ENCODE measurements at places on chromosomes 2 and 18.

- no peak for DNase-seq
- no peaks in the 10 kb centered on the region for H3K36me3 ChIP-seq
- no peak overlapping the region for H3K4me3 ChIP-seq
- peak overlapping the region; percentile 87 for H3K27ac ChIP-seq
Observed at GRCh38 chr2:239225871-239226561, 174.8 kb downstream of the HDAC4 start.

GRCh38 chr2:86785456-86785855, 5.3 kb downstream of the CD8A start:
- no peak for DNase-seq
- no peak overlapping the region for H3K27ac ChIP-seq
- peaks cover 30% of the 10 kb centered on the region for H3K27me3 ChIP-seq
- H3K4me1 ChIP-seq = peaks cover 16% of the 10 kb centered on the region
- H3K36me3 ChIP-seq = no peaks in the 10 kb centered on the region
- H3K4me3 ChIP-seq = no peak overlapping the region

GRCh38 chr2:110099471-110100225, 16.0 kb downstream of the MALL start:
- peaks cover 16% of the 10 kb centered on the region for H3K4me1 ChIP-seq
- H3K4me3 ChIP-seq = no peak overlapping the region
- H3K27ac ChIP-seq = peak overlapping the region; percentile 86
- no peaks in the 10 kb centered on the region for H3K27me3 ChIP-seq
- no peaks in the 10 kb centered on the region for H3K36me3 ChIP-seq
- DNase-seq = no peak

DNA sequence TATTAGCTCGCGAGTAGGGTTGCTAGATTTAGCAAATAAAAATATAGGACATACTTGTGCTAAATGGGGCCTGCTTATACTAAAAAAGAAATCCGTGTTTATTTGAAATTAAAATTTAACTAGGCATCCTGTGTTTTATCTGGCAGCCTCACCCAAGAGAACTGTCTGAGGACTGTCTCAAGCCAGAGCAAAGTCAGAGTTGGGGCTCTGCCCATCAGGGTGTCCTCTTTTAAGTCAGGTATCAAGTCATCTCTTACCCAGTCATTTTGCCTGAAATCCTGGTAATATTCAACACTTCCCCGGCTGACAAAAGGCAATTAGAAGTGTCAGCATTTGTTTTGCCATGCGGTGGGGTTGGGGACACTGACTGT, 48.3 kb upstream of the ST3GAL5 start:
- no peaks in the 10 kb centered on the region for H3K4me1 ChIP-seq
- DNase-seq = no peak
- H3K27ac ChIP-seq = no peak overlapping the region
- no peaks in the 10 kb centered on the region for H3K27me3 ChIP-seq
- no peak overlapping the region for H3K4me3 ChIP-seq
- H3K36me3 ChIP-seq = no peaks in the 10 kb centered on the region

- no peak overlapping the region for H3K27ac ChIP-seq
- H3K4me1 ChIP-seq = no peaks in the 10 kb centered on the region
- H3K36me3 ChIP-seq = no peaks in the 10 kb centered on the region
- DNase-seq = no peak
- no peaks in the 10 kb centered on the region for H3K27me3 ChIP-seq
- no peak overlapping the region for H3K4me3 ChIP-seq
Observed at GRCh38 chr2:145399131-145399530, 879.2 kb upstream of the ZEB2 start.

DNA sequence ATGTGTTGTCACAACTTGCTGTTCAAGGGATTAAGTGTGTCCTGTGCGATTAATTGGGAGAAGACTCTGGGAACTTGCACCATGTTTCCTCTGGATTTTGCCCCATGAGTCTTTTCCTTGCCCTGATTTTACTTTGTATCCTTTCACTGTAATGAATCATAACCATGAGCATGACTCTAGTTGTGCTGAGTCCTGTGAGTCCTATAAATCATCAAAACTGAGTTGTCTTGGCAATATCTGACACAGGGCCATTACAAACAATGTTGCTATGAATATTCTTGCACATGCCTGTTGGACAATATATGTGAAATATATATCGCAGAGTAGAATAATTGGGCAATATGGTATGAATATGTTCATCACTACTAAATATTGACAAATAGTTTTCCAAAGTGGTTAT, 56.5 kb upstream of the COL5A2 start:
- no peak overlapping the region for H3K27ac ChIP-seq
- no peak for DNase-seq
- H3K4me3 ChIP-seq = no peak overlapping the region
- no peaks in the 10 kb centered on the region for H3K4me1 ChIP-seq
- no peaks in the 10 kb centered on the region for H3K27me3 ChIP-seq

DNA sequence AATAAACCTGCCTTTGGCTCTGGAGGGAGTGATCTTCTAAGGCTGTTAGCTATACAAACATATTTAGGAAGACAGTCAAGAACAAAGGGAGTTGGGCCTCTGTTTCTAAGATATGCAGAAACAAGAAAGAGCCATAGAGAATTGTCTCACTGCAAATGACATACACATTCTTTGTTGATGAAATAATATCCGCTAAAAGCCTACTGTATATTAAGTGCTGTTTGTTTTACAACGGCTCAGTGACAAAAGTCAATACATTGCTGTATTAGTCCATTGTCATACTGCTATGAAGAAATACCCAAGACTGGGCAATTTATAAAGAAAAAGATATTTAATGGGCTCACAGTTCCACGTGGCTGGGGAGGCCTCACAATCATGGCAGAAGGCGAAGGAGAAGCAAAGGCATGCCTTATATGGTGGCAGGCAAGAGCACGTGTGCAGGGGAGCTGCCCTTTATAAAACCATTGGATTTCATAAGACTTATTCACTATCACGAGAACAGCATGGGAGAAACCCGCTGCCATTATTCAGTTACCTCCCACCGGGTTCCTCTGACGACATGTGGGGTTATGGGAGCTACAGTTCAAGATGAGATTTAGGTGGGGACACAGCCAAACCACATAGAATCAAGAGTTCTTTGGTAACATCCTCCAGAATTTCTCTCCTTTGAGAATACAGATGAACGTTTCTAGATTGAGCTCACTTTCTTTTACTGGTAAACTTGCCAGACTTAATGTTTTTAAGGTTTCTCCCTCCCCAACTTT, 157.8 kb downstream of the PIK3C3 start:
- no peaks in the 10 kb centered on the region for H3K27me3 ChIP-seq
- H3K4me1 ChIP-seq = peaks cover 7% of the 10 kb centered on the region
- H3K4me3 ChIP-seq = no peak overlapping the region
- no peak for DNase-seq

DNA sequence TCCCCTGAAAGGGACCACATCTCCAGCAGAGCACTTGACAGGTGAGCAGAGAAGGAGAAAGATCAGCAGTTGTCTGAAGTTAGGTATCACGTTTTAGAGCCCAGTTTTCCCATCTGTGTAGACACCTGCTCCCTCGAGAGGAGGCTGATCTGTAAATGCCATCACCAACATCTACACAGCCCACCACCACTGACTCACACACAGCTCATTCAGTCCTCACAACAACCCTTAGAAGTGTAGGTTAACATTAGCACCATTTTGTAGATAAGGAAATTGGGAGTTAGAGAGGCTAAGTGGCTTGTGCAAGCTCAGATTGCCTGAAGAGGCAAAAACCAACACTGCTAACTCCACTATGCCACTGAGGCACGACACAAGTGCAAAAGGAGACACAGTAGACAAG, 37.2 kb upstream of the STAT1 start:
- no peaks in the 10 kb centered on the region for H3K36me3 ChIP-seq
- H3K4me3 ChIP-seq = no peak overlapping the region
- H3K27ac ChIP-seq = no peak overlapping the region

DNA sequence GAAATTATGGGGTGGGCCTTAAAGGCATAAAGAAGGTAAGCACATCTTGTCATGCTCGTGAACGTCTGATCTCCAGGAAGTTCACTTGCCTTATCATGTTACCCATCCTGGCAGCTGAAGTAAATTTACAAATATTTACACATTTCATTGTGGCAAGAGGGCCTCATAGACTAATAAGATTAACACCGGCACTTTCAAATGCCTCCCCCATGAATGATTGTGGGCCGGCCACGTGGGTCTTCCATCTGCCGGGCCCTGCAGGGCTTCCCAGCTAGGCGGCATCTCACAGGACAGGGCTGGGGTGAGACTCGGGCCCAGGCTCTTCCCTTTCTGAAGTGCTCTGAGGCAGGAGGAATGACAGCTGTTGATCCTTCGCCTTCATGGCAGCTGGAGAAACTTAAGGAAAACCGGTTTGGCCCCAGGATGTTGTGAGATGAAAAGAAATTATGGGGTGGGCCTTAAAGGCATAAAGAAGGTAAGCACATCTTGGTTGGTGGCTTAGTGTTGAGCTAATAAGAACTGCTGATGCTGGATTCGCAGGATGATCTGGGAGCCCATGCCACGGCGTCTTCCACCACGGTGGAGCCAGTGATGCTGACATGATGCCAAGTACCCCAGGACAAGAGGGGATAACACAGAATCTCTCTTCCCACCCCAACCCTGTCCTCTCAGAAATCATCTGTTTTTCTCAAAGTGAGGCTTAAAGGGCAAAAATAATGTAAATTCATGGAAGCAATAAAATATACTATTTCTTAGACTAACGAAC, 176.3 kb downstream of the SEPTIN10 start:
- no peak overlapping the region for H3K4me3 ChIP-seq
- H3K4me1 ChIP-seq = no peaks in the 10 kb centered on the region
- peak; percentile 15 for DNase-seq
- H3K27ac ChIP-seq = peak overlapping the region; percentile 30

GRCh38 chr2:85875350-85876050, 13.3 kb downstream of the ST3GAL5 start:
- no peak for DNase-seq

DNA sequence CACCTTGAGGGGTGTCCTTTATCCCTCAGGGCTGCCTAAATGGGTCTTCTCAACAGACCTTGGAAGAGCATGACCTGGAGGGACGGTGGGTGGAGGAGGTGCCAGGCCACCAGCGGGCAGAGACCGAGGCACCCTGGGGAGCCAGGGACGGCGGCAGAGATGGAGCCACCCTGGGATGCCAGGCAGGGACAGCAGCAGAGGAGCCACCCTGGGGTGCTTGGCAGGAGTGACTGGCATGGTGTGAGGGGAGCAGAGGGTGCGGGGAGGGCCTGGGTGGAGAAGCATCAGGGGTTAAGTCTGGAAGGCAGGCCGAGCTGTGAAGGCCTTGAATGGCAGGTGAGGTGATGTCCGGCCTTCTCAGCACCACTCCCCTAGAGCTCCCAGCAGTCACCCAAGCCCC, 56.1 kb downstream of the CIB4 start:
- peaks cover 31% of the 10 kb centered on the region for H3K27me3 ChIP-seq
- no peak overlapping the region for H3K4me3 ChIP-seq
- no peak overlapping the region for H3K27ac ChIP-seq
- no peaks in the 10 kb centered on the region for H3K4me1 ChIP-seq

DNA sequence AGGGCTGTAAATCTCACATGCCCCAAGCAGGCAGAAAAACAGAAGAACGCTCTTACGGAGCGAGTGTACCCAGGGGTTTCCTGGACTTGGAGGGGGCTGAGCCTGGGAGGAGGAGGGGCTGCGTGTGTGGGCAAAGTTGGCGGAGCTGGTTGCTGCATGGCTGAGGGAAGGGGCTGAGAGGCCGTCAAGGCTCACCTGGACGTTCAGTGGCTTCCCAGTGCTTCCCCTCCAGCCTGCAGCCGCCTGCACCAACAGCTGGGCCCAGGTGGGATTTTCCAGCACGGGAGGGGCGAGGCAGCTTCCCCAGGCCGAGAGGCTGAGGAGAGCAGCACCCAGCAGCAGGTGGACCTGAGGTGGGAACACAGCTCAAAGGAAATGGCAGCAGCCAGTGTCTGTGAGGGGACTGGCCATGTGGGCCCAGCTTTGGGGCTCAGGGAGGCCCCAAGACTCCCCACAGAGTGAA, 70.6 kb upstream of the CTDP1 start:
- H3K27me3 ChIP-seq = no peaks in the 10 kb centered on the region
- no peaks in the 10 kb centered on the region for H3K4me1 ChIP-seq
- no peak overlapping the region for H3K4me3 ChIP-seq
- no peak for DNase-seq
- no peak overlapping the region for H3K27ac ChIP-seq

DNA sequence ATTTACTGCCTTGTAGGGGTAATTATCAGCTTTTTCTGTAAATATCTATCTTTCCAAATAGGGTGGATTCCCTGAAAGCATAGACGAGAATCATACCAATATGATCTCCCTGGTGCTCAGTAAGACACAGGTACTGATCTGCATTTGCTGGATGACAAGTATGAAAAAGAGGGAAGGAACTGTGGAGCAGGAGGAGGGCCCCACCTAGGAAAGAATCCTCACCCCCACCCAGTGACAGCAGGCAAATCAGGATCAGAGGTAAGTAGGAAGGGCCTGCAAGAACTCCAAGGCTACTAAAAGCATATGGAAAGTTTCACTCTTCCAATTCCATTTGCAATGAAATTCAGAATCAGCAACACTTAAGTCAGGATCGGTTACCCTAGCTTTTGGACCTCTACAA, 42.3 kb downstream of the METTL8 start:
- H3K4me3 ChIP-seq = no peak overlapping the region
- no peaks in the 10 kb centered on the region for H3K4me1 ChIP-seq
- no peaks in the 10 kb centered on the region for H3K27me3 ChIP-seq
- no peak for DNase-seq
- H3K36me3 ChIP-seq = no peaks in the 10 kb centered on the region

DNA sequence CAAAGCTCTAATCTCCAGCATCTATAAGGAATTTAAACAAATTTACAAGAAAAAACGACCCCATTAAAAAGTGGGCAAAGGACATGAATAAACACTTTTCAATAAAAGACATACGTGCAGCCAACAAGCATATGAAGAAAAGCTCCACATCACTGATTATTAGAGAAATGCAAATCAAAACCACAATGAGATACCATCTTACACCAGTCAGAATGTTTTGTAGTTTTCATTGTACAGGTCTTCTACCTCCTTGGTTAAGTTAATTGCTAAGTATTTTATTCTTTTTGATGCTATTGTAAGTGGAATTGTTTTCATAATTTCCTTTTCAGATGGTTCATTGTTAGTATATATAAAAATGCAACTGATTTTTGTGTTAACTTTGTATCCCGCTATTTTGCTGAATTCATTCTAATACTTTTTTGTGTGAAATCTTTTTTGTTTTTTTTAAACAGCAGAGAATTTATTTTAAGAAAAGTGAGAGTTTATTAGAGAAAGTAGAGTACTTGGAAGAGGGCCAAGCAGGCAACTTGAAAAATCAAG, 40.7 kb downstream of the SLC39A10 start:
- H3K4me3 ChIP-seq = no peak overlapping the region
- no peaks in the 10 kb centered on the region for H3K36me3 ChIP-seq

GRCh38 chr2:121076885-121077549, 208.0 kb downstream of the TFCP2L1 start:
- peaks cover 4% of the 10 kb centered on the region for H3K4me1 ChIP-seq
- DNase-seq = peak; percentile 75
- H3K36me3 ChIP-seq = no peaks in the 10 kb centered on the region
- no peak overlapping the region for H3K27ac ChIP-seq
- peaks cover 39% of the 10 kb centered on the region for H3K27me3 ChIP-seq
